Posterior cingulate gyrus (tissue), 11 donors: ENCODE measurements at places on chromosomes 5 and 9.

- DNase-seq = no peak
Observed at GRCh38 chr9:85884256-85884655, 56.7 kb upstream of the NAA35 start.

DNA sequence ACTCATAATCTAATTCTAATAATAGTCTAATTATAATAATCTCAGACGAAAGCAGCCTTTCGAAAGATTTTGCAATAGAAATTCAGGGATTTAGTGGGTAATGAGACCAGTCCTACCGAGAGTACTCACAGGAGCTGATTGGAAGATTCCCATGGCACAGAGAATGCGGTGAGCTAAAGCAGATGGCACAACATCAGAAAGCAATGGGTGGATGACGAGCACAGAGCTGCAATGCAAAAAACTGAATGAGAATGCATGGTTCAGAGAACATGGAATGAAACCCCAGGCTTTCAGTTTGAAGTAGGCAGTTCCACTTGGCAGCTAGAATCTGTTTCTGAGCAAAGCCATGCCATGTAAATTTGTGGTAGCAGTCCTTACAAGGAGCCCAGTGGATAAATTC, 78.2 kb upstream of the SPINK5 start:
- DNase-seq = no peak

DNA sequence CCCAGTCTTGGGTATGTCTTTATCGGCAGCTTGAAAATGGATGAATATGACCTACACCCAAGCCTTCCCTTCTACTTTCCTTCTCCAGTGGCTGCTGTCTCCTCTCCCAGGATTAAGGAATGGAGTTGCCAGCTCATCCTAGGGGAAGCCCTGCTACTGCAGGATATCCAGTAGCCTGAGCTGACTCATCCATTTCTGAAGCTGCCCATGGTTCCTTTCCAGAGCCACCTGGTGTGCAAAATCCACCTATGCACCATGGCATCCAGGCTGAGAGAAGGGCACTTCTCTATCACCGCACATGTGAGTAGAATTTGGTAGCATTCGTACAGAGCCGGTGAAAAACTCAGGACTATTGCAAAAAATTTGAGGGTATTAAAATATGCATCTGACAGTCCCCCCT, 290.8 kb downstream of the YTHDC2 start:
- DNase-seq = no peak

GRCh38 chr9:110472111-110472510, 107.4 kb downstream of the SVEP1 start:
- no peak for DNase-seq

GRCh38 chr9:38092656-38093055, 23.6 kb upstream of the SHB start:
- no peak for DNase-seq

GRCh38 chr9:110047955-110048402, 160.0 kb downstream of the C9orf152 start:
- DNase-seq = no peak

- DNase-seq = no peak
Observed at GRCh38 chr5:100584069-100584468, 48.9 kb downstream of the FAM174A start.
